ENCODE measurements at places on chromosomes 12 and 14.

DNA sequence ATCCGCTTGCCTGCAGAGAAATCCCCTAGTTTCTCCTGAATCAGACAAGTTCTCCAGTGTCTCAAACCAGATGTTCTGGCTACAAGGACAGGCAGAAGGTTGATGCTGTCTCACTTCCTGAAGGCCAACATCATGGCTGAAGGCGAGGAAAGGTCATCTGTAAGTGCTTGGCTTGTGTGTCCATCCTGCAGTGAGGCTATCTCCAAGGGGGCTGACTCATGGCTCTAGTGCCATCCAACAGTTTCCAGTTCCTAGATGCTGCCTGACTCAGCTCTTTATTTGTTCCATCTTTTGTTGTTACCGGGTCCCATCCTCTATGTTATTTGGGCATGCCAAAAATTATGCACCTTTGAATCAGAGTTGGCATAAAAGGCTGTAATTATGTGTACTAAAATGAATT lies 232.1 kb upstream of the TBX3 start:
- no peak for DNase-seq

GRCh38 chr12:93751864-93752610 lies 74.9 kb downstream of the CRADD start:
- no peak for DNase-seq

DNA sequence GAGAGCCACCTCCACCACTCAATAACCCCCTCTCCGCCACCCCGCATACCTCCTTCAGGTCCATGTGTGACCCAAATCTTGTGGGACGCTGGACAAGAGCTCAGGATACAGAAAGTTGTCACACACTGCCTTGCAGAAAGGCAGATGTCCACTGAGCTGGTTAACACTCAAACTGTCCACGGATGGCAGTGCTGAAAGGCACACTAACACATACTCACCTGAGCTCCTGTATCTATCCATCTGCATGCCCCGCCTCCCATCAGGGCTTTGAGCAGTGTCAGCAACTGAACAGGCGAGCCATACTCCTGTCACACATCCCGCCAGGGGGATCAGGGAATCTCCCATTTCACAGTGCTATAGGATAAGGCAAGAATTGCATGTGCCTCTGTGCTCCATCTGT lies 642.0 kb downstream of the GALC start:
- no peak for DNase-seq

DNA sequence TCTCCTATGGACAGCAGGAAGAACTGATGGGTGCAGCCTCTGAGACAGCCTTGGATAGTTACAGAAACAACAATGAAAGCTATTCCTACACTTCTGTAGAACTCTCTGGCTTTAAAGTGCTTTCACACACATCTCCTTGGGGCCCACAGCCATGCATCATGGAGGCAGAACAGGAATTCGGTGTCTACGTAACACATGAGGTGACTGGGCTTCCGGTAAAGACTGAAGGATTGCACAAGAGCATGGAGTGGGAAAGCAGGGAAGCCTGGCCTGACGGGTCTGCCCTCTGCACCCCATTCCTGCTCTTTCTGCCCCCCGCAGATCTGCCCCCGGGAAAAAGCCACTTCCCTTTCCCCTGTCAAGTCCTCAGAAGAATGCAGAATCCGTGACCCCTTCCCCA lies 82.6 kb downstream of the VWF start:
- DNase-seq, result no peak

- DNase-seq, result no peak
Measured at GRCh38 chr12:121423682-121424623, 24.0 kb downstream of the RNF34 start.

DNA sequence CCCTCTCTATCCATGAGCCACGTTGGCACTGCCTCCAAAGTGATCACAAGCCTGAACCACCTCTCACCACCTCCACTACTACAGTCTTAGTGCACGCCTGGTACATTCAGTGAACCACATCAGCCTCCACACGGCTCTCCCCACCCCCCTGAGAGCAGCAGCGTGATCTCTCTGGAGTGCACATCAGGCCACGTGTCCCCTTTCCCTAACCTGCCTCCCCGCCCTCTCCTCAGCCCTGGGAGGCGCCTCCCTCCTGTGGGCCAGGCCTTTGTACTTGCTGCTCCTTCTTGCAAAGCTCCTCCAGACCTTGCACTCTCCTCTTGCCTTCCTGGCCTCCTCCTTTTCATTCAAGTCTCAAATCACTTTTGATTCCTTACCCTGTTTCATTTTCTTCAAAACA lies 49.8 kb downstream of the SLC6A12 start:
- no peak for DNase-seq

DNA sequence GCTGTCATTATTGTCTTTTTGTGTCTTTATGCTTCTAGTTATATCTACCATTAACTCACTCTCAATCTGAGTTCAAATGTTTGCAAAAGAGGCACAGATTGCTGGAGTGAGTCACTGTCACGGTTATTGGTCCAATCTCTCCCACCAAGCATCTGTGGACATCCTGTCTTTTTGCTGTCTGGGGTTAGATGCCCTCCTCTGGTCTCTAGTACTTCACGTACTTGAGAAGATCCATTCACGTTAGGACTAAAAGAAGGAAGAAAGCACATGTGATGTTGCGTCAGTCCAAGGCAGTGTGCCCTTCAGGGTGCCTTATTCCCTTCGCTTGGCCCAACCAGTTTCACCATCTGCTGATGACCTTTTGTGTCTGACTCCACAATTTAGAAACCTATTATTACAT lies 72.3 kb upstream of the STXBP6 start:
- no peak for DNase-seq
